Keratinocyte (primary cell): ENCODE measurements at places on chromosomes 11 and 22. TPM values are rescaled to one million over a fixed set of nuclear protein-coding genes. Genes with fewer than 3 reads are reported as not detected.
A peak's percentile ranks its signal among the peaks of the same experiment; 100 is the strongest.

Gene CACNA1I
- polyA plus RNA-seq, result not detected in 3 replicates

DNA sequence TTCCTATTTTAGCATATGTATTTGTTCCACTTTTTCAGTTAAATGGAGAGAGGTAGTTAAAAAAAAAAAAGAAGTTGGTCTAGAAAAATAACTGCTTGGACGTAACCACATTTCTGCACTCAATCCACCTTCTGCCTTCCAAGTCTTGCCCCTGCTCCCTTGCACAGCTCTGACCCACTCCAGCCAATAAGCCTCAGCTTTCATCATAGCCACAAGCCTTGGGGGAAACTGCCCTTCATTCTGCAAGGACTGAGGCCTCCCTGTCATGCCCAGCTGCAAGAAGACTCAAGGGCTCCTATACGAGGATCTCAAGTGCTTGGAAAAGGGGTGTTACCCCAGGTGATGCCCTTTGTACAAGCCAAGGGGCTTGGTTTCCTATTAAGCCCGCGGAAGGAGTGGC, 36.0 kb upstream of the OAF start:
- H3K4me1 ChIP-seq, result no peaks in the 10 kb centered on the region
- H3K27me3 ChIP-seq, result peaks cover 45% of the 10 kb centered on the region
- no peak for DNase-seq
- no peak overlapping the region for H3K4me3 ChIP-seq
- no peak overlapping the region for H3K27ac ChIP-seq

- H3K36me3 ChIP-seq, result no peaks in the 10 kb centered on the region
- H3K27ac ChIP-seq, result no peak overlapping the region
- no peak overlapping the region for H3K4me3 ChIP-seq
- H3K4me1 ChIP-seq, result no peaks in the 10 kb centered on the region
- no peaks in the 10 kb centered on the region for H3K27me3 ChIP-seq
- no peak for DNase-seq
Observed at GRCh38 chr11:116644201-116644940, 128.4 kb downstream of the BUD13 start.

Gene CFL1
- polyA plus RNA-seq, result 571 to 1,860 TPM (median 1,236 TPM) in 3 replicates

DNA sequence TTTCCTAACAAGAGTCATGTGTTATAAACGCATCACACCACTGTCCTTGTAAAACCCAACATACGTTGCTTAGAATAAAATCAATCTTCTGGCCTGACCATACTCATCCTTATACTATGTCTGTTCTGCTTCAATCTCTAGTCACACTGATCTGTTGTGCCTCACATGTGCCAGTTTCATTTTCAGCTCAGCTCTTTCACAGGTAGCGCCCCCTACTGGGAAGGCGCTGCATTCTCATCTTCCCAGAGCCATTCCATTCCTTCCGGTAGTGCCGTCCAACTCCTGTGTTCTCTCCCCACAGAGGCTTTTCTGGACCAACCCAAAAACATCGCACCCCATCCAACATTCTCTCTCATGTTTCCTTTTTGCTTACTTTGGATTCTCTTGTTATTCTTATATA, 22.2 kb downstream of the CASP5 start:
- H3K4me1 ChIP-seq, result no peaks in the 10 kb centered on the region
- DNase-seq, result no peak
- H3K27ac ChIP-seq, result no peak overlapping the region
- H3K27me3 ChIP-seq, result no peaks in the 10 kb centered on the region
- H3K4me3 ChIP-seq, result no peak overlapping the region

Gene APOL3
- polyA plus RNA-seq, result 0.46 to 1.1 TPM (median 0.92 TPM) in 3 replicates

DNA sequence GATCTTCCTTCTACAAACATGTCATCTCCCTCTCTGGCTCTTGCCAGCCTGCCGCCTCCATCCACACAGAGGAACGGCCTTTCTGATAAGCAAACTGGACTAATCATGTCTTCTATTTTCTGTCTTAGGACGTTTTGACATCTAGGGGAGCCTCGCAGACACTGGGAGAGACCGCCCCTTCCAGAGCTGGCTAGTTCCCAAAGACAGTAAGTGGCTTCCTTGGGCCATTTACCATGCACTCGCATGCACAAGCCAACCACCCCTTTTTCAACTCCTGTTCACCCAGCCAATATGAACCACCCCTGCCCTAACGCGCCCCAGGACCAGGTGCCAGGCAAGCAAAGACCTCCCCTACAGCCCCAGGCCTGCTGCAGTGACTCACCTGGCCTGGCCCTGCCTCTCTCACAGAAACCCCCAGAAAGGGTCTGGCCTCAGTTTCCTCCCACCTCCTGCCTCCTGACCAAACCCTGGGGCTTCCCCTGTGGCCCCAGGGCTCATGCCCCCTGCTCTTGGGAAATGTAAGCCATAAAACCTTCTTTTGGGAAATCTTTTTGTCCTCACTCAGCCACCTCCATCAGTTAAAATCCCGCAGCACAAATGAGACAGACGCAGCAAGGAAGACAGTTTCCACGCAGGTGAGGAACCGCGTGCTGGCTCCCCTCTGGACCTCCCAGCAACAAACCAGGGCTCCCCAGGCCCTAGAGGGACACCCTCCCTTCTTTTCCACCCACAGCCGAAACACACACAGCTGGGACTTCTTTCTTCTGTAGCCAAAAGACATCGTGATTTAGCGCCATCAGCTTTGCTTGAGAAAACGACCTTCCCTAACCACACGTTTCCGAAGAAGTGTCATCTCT, 38.5 kb downstream of the SHANK2 start:
- H3K4me1 ChIP-seq, result no peaks in the 10 kb centered on the region
- H3K27ac ChIP-seq, result no peak overlapping the region
- no peaks in the 10 kb centered on the region for H3K36me3 ChIP-seq
- no peak overlapping the region for H3K4me3 ChIP-seq
- peaks cover 13% of the 10 kb centered on the region for H3K27me3 ChIP-seq
- DNase-seq, result no peak

Gene GAL3ST1
- not detected in 3 replicates for polyA plus RNA-seq

DNA sequence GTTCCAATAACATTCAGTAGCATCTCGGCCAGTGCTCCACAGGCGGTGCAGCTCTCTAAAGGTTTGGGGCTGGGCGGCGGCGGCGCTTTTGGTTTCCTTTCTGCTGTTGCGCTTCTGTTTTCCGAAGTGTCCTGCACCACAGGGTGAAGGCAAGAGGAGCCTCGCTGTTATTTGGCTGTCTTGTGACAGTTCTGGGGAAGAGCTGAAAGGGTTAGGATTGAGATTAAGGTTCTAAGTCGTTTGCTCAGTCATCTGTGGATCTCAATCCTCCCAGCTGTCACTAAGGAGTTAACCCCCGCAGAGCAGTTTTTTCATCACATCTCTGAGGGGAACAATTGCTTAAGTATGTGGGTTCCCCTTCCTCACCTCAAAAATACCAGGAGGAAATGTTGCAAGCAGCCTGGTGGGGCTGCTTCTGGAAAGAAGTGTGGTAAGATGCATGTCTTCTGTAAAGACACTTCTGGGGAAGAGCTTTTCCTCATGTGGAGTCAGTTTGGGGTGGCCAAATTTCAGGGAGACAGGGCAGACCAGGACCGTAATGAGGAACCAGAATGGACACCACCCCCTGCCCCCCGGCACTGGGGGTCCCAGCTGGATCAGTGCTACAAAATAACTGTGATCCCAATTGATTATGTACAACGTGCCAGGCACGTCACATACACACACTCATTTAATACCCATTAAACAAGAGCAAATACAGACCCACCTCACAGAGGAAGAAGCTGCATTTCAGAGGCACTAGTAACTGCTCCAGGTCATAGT, 14.2 kb downstream of the TMEM121B start:
- no peaks in the 10 kb centered on the region for H3K27me3 ChIP-seq
- no peak overlapping the region for H3K27ac ChIP-seq
- peaks cover 28% of the 10 kb centered on the region for H3K36me3 ChIP-seq
- no peak for DNase-seq
- H3K4me3 ChIP-seq, result no peak overlapping the region

- H3K36me3 ChIP-seq, result no peaks in the 10 kb centered on the region
- no peaks in the 10 kb centered on the region for H3K4me1 ChIP-seq
- no peak overlapping the region for H3K27ac ChIP-seq
- peak; percentile 11 for DNase-seq
- H3K27me3 ChIP-seq, result no peaks in the 10 kb centered on the region
- H3K4me3 ChIP-seq, result no peak overlapping the region
Observed at GRCh38 chr22:28594797-28595462, 84.7 kb downstream of the TTC28 start.

- H3K27me3 ChIP-seq, result peaks cover 7% of the 10 kb centered on the region
- no peak overlapping the region for H3K4me3 ChIP-seq
- H3K4me1 ChIP-seq, result no peaks in the 10 kb centered on the region
- H3K36me3 ChIP-seq, result no peaks in the 10 kb centered on the region
Observed at GRCh38 chr22:36965696-36966095, 52.3 kb downstream of the CSF2RB start.

DNA sequence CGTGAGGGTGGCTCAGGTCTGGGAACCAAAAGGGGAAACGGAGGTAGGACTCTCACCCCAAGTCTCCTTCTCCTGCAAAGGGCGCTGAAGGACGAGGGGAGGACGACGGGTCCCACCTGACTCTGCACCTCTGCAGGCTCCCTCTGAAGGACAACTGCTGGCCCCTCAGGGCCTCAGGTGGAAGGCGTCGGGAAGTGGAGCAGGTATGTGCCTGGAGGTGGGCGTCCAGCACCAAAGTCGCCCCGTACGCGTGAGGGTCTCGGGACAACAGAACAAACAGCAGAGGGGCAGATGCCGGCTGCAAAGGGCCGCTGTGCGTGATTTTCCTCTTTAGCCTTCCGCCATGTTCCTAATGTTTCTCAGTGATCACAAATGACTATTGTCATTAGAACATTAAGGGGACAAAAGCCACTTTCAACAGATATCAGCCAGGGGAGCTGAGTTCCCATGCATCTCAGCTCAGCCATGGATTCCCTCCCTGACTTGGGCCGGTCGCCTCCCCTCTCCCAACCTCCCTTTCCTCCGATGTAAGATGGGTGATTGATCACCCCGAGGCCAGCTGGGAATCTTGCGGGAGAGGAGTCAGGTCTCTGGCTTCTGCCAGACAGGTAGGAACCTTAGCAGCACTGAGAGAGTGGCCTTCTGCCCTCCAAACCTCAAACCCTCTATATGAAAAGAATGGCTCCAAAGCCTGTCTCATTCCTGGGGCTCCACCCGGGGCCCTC, 836 bp downstream of the SLC16A8 start:
- no peak overlapping the region for H3K4me3 ChIP-seq
- DNase-seq, result no peak
- H3K4me1 ChIP-seq, result no peaks in the 10 kb centered on the region
- H3K36me3 ChIP-seq, result no peaks in the 10 kb centered on the region
- H3K27me3 ChIP-seq, result peaks cover 29% of the 10 kb centered on the region
- no peak overlapping the region for H3K27ac ChIP-seq

- peaks cover 16% of the 10 kb centered on the region for H3K36me3 ChIP-seq
- H3K4me3 ChIP-seq, result no peak overlapping the region
- no peaks in the 10 kb centered on the region for H3K27me3 ChIP-seq
- no peak overlapping the region for H3K27ac ChIP-seq
- no peaks in the 10 kb centered on the region for H3K4me1 ChIP-seq
- DNase-seq, result no peak
Observed at GRCh38 chr11:4118107-4118506, 23.5 kb downstream of the RRM1 start.

Gene TBRG1
- polyA plus RNA-seq, result 28.5 to 40.2 TPM (median 32.6 TPM) in 3 replicates

Gene IL18
- 117 to 205 TPM (median 161 TPM) in 3 replicates for polyA plus RNA-seq

DNA sequence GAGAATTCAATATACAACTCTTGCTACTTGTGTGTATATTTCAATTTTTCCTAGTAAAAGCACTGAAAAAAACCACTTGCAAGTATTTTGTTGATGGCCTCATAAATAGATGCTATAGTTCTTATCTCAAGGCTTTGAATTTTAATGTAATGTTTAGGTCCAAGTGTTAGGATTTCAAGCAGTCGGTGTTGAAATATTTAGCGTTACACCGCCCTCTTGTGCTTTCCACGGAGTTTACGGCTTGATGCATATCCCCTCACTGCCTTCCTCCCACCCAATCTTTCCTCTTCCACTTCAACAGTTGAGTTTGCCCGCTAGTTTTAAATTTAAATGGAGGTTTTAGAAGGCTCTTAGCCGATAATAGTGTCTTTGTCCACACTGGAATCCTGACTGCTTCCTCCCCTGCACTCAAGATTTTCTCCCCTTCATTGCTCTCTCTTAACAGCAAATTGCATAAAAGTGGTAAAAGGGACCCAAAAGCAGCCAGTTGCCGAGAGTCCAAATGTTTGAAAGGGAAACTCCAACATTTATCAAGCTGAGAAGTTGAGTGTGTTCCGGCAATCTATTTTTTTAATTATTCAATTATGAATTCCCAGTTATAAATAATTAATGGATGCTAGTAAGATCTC, 25.9 kb upstream of the HTATIP2 start:
- peaks cover 12% of the 10 kb centered on the region for H3K27me3 ChIP-seq
- H3K27ac ChIP-seq, result no peak overlapping the region
- no peak for DNase-seq
- H3K4me3 ChIP-seq, result no peak overlapping the region
- H3K36me3 ChIP-seq, result no peaks in the 10 kb centered on the region
- no peaks in the 10 kb centered on the region for H3K4me1 ChIP-seq

Gene KCNE3
- not detected in 3 replicates for polyA plus RNA-seq

Gene ARL2
- 77.8 to 89.0 TPM (median 77.8 TPM) in 3 replicates for polyA plus RNA-seq

DNA sequence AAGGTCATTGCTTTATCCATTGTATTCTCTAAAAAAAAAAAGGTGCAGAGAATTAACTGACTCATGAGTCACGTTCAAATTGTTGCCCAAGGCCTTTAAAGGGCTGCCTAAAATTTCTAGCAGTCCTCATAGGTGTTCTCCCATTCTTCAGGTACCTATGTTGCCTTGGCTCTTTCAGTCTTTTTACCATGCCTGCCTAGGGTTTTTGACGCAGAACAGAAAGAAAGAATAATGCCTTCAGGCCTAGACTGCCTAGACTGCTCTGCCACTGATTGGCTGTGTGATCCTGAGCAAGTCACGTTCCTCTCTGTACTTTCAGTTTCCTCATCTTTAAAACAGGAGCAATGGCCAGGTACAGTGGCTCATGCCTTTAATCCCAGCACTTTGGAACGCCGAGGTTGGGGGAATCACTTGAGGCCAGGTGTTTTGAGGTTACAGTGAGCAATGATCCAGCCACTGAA, 21.5 kb downstream of the CTSC start:
- H3K27ac ChIP-seq, result peak overlapping the region; percentile 64
- peaks cover 24% of the 10 kb centered on the region for H3K4me1 ChIP-seq
- DNase-seq, result no peak
- H3K36me3 ChIP-seq, result no peaks in the 10 kb centered on the region
- no peak overlapping the region for H3K4me3 ChIP-seq

Gene KIRREL3
- 0.03 to 0.04 TPM in 2 of 3 replicates, not detected in the other for polyA plus RNA-seq

- DNase-seq, result no peak
- no peak overlapping the region for H3K27ac ChIP-seq
- no peaks in the 10 kb centered on the region for H3K36me3 ChIP-seq
Observed at GRCh38 chr11:99199341-99199740, 178.6 kb downstream of the CNTN5 start.

Gene MMP27
- polyA plus RNA-seq, result not detected in 3 replicates

Gene LSP1
- polyA plus RNA-seq, result 0.94 to 1.5 TPM (median 0.95 TPM) in 3 replicates

GRCh38 chr22:46250035-46250782, at the start of gene CDPF1:
Gene CDPF1, minus strand, starts transcription at chr22:46250293. Its CDS starts 2,009 bp downstream, at chr22:46248284.
- peak within 1 kb of the TSS; percentile 84 for H3K4me3 ChIP-seq
- peak within 1 kb of the TSS; percentile 40 for H3K27ac ChIP-seq
- H3K4me1 ChIP-seq, result peaks cover 14% of the 10 kb centered on the region
- no peaks in the 10 kb centered on the region for H3K36me3 ChIP-seq

- no peaks in the 10 kb centered on the region for H3K36me3 ChIP-seq
- peaks cover 8% of the 10 kb centered on the region for H3K27me3 ChIP-seq
- H3K4me3 ChIP-seq, result no peak overlapping the region
- no peak overlapping the region for H3K27ac ChIP-seq
Observed at GRCh38 chr11:17459236-17459896, 17.3 kb downstream of the ABCC8 start.

Gene SAA2
- polyA plus RNA-seq, result 1.2 to 5.9 TPM (median 1.3 TPM) in 3 replicates

Gene RASSF10
- polyA plus RNA-seq, result 1.4 to 2.1 TPM (median 1.6 TPM) in 3 replicates

- no peak overlapping the region for H3K4me3 ChIP-seq
- H3K27me3 ChIP-seq, result peaks cover 13% of the 10 kb centered on the region
- no peaks in the 10 kb centered on the region for H3K4me1 ChIP-seq
- no peak overlapping the region for H3K27ac ChIP-seq
- DNase-seq, result no peak
Observed at GRCh38 chr11:128666397-128666796, 27.5 kb upstream of the FLI1 start.

Gene DEFB131B
- polyA plus RNA-seq, result not detected in 3 replicates
